ENCODE measurements at places on chromosomes 7 and 10.

DNA sequence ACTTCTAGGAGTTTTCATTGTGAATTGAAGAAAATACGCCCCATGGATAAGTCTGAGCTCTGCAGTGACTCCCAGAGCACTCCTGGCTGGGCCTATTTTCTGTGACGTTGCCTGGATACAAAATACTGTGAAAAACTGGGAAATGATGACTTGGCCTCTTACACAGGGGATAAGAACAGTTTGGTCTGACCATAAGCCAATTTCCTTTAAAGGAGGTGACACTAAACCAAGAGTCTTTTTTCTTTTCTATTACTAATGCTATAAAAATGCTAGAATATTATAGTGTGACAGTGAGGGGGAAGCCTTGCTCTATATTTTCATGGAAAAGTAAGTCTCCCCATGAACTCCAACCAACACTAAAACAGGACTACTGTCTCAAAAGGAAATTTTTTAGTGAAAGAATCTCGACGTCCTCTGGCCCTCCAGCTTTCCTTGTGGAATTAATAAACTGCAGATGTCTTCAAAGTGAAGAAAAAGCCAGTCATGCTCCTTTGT, 45.5 kb downstream of the MYOF start:
- no peak for DNase-seq

DNA sequence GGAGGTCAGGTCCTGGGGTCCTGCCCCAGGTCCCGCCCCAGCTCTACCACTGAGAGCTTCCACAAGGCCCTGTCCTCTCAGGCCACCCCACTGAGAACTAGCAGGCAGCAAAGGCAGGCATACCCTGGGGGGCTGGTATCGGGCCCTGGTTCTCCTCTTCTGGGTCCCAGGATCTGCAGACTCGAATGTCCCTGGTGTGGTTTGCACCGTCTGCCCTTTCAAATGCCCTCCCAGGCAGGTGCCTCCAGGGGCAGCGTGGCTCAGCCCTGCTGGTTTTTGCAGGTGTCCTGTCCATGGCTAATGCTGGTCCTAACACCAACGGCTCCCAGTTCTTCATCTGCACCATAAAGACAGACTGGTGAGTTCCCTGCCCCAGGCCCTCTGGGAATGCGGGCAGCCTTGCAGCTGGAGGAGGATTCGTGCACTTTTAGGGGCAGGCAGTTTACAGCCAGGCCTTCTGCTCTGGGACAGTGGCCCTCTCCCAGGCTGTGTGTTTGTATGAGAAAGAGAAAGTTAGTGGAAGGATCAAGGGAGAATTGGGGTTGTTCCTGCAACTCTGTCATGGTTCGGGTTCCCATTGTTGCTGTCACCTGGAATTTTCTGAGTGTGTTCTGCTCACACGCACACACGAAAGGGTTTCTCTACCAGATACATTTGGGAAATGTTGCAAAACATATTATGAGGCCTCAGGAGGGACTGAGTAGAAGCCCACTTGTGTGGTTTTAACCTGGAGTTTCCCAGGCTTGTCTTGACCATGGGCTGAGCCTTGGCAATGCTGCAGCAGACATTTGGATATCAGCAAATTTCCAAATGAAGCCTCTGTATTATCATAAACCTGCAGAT, 5.0 kb downstream of the PPIF start:
- no peak for DNase-seq

DNA sequence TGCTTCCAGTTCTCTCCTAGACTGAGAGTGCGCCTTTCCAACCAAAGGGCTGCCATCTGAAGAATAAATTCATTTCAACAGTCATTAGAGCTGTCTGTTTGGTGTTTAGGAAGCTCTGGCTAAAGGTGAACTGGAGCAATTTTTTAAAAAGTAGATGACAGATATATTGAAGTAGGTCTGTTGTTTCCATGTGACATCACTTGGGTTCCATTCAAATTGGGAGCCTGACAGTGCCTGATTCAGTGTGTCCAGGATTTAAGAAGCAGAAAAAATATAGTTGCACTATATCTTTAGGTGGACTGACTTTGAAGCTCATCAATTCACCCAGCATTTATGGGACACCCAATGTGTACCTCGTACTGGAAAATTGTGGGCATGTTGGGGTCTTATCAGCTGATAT, 367.7 kb downstream of the BBS9 start:
- DNase-seq = no peak

DNA sequence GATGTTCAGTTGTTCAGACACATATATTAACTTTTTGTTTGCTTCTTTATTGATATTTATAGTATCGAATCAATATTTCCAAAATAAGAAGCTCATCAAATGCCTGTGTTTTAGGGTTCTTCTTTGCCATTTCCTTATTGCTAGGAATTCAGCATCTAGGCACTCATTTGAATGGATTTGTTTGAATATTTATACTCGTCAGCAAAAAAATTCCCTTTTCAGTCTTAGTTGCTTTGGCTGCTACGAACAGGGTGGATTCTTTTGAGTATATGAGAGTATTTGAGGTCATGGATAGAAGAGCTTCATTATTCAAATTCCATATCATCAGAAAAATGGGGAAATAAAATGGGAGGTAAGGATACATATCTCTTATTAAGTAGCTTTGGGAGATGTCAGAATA, 706.9 kb downstream of the NRG3 start:
- no peak for DNase-seq

DNA sequence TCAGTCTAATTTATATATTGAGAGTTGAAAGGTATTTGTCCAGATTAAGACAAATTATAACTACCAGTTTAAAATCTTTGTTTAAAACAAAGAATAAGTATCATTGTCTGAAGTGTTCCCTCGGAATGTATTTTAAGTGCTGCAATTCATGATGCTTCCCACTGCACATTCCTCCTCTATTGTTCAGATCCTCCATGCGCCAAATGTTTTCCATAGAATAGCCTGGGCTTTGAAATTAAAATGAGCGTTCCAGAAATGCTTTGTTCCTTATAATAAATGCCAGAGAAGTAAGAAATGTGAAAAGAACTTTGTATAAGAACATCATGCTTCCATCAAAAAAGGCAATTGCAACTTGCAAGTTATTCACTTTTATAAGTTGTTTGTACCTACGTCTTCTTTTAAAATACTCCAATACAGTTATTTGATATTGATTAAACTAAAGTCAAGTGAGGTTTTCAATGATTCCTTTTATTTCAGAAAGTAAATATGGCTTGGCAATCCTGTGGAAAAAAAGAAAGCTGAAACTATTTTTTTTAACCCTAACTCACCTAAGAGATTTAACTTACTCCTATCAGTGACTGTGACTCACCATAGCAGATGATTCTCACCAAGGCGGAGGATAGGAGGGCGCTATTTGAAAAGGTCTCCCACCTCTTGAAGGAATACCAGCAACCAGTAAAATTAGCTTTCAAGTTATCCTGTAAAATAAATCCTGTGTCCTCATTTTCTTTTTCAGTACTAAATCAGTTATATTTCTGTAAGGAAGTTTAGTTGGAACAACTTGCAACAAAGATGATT, 85.8 kb downstream of the CTNNA3 start:
- DNase-seq = no peak

DNA sequence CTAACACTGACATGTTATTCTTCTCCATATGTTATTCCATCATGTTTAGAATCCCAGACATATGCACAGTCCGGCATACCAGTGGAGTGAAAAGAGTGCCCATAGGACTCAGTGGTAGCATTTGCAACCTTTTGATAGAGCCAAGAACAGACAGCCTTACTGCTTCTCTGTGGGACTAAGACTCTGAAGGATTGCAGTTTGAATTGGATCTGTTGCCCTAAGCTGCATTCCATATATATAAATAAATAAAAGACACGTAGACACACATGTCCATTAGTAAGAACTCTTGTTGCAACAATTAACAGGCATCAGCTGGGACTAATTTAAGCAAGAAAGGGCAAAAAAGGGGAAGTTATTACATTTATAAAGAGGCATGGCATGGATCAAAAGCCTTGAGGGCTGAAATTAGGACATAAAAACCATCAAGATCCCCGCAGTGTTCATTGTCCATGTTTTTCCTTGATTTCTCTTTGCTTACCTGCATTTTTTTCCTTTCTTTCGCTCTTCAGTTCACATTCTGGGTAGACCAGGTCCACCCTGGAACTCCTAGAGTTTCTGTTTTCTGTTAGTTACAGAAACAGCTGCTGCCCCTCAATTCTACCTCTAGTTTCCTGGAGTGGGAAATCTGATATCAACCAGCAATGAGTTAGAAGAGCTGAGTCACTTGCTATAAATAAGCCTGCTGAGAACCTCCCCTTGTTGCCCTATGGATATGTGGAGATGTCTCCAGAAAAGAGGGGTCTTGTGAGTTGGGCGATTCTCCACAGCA, 132.4 kb downstream of the SORCS1 start:
- DNase-seq = no peak

- DNase-seq = no peak
Measured at GRCh38 chr7:143237366-143237765, 15.5 kb downstream of the TAS2R40 start.

All from stimulated activated CD4-positive, alpha-beta T cell treated with anti-CD3 and anti-CD28 coated beads, TNF-alpha, amount 100 ng/mL, for 4 hours (primary cell).